ENCODE measurements at places on chromosomes 7 and 10.

- DNase-seq, result no peak
Observed at GRCh38 chr10:100174699-100175677, 10.8 kb downstream of the ERLIN1 start.

GRCh38 chr10:79406683-79407422, 38.6 kb downstream of the ZCCHC24 start:
- DNase-seq, result no peak

GRCh38 chr7:125173571-125173970, 243.9 kb upstream of the POT1 start:
- DNase-seq, result peak; percentile 9

DNA sequence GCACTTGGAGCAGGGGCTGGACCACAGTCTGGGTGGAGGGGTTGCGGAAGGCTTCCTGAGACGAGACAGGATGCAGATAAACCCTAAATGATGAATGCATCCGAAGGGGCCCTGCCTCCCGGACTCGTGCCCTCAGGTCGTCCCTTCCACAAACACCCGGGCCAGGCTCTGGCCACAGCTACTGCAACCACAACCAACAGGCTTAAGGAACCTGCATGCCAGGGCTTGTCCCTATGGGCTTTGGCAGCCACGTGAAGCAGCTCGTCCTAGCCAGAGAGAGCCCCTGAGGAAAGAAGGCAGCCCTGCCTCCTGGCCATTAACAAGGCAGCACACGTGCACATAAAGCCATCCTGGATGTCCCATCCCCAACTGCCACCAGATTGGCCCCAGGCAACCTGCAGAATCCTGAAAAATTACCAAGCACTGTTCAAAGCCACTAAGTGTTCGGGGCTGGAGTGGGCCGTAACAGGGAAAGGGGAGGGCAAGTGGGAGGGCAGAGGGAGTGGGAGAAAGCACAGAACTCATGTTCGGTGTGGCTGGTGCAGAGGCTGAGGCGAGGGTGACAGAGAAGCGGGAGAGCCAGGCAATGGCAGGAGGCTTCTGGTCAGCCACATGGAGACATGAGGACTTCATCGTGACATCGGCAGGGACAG, 62.7 kb downstream of the MAD1L1 start:
- no peak for DNase-seq

DNA sequence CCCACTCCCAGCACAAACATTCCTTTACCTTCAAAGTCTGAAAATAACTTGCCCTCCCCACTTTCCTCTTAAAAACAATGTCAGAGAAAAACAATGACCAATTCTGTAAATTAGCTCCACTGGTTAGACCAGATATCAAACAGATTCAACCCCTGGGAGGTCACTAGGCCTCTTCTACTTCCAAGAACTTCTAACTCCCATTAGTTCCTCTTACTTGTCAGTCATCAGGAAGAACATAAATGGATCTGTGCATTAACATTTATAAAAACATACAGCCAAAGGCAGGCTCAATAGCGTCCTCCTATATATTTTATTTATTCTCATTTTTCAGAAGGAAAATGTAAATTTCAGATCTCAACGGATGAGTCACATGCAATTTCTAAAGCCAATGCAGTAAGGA, 2.2 kb downstream of the ELAPOR2 start:
- no peak for DNase-seq

DNA sequence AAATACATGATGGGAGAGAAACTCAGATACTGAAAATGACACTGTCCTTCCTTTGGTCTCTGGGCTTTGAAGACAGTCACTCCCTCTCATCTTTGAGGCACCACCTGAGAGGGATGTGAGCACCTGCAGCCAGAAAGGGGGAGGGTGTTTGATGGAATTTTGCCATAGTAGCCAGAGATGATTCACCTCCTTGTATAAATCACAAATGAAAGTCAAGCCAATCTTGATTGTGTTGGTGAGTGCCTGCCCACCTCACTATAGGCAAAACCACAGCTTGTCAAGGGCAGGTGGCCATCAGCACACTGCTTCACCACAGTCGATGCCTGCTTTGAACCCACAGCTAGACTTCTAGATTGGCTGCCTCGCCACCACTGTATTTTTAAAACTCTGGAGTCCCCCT, 48.2 kb downstream of the PON1 start:
- DNase-seq, result peak; percentile 82

GRCh38 chr10:106705681-106706100, 458.8 kb downstream of the SORCS1 start:
- peak; percentile 72 for DNase-seq

- DNase-seq, result peak; percentile 15
Observed at GRCh38 chr7:121016966-121017365, 28.5 kb downstream of the CPED1 start.

- DNase-seq, result no peak
Observed at GRCh38 chr7:16061630-16062029, 359.7 kb downstream of the CRPPA start.

GRCh38 chr7:85178531-85179298, 8.1 kb downstream of the SEMA3D start:
- DNase-seq, result no peak

GRCh38 chr10:104197364-104197763, 34.8 kb downstream of the CFAP43 start:
- DNase-seq, result peak; percentile 73

GRCh38 chr7:101788517-101788916, 28.9 kb upstream of the CUX1 start:
- no peak for DNase-seq

DNA sequence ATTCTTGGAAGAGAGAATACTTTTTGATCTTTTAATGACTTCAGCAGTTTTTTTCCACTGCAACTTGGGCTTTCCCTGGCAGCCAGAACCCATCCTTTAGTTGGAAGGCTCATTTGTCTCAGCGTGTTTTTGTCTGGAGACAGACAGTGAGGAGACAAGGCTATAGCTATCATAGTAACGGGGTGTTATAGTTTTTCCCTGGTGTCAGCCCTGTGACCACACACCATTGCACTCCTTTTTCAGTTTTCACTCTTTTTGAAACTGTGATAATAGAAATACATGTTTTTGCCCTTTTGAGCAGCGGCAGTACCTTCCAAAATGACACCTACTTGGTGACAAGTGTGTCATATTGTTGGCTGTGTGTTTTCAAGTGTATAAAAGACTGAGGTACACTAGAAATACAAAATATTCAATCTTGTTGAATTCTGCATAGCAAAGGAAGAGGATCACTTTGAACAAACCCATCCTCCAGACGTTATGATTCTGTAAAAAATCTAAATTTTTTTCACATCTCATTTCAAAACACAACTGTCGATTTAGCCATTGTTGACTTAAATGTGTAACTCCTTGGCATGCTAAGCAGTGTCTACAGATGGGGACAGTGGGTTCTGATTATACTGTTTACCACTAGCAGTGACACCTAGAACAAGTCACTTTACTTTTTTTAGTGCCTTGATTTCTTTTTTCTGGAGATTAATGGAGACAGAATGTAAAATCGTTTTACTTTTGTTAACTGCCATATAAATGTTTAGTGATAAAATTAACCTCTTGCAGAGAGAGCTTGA, 130.1 kb downstream of the EXOC4 start:
- no peak for DNase-seq

- no peak for DNase-seq
Observed at GRCh38 chr10:115065801-115066200, 27.4 kb upstream of the ATRNL1 start.

DNA sequence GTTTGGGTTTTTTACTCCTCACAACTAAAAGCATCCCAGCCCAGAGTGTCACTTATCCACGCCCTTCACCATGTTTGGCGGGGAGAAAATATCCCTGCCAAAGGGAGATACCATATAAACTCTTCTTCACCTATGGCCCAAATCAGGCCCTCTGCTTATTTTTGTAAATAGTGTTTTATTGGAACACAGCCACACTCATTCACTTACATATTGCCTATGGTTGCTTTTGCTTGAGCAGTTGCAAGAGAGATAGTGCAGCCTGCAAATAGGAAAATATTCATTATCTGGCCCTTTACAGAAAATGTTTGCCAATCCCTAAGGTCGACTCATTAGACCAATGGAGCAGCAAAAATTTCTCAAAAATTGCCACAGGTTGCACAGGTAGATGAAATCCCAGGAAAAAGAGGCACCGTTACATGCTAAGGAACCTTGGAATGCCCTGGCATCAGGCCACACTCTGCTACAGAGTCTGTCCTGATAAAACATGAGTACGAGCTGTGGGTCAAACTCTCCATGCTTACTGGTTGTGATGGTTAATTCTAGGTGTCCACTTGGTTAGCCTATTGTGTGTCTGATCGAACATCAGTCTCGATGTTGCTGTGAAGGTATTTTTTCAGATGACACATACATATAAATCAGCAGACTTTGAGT, 7.9 kb upstream of the RASSF4 start:
- DNase-seq, result no peak

GRCh38 chr10:119318411-119319160, 111.2 kb downstream of the GRK5 start:
- DNase-seq, result no peak

- no peak for DNase-seq
Observed at GRCh38 chr7:101915000-101915399, 97.6 kb downstream of the CUX1 start.

- no peak for DNase-seq
Observed at GRCh38 chr10:100780324-100780723, 34.9 kb downstream of the PAX2 start.

DNA sequence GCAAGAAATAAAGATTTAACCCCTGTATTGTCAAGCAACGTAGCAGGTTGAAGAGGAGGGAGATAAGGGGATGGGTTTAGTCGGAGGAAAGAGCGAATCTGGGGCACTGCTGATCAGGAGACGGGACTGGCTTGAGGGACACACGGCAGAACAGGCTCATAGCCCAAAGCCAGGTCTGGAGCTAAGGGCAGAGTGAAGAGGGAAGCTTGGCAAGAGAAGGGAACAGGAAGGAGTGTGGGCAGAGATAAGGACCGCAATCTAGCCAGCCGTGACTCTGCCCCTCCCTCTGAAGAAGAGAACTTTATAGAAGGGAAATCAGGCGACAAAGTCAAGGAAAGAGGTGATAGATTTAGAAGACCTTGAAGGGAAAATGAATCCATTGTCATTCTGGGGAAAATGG, 67.6 kb downstream of the CAV1 start:
- DNase-seq, result no peak

GRCh38 chr10:7605565-7606295, 61.0 kb downstream of the ITIH5 start:
- no peak for DNase-seq

GRCh38 chr7:77796960-77797359, 1.3 kb downstream of the TMEM60 start:
- DNase-seq, result no peak

DNA sequence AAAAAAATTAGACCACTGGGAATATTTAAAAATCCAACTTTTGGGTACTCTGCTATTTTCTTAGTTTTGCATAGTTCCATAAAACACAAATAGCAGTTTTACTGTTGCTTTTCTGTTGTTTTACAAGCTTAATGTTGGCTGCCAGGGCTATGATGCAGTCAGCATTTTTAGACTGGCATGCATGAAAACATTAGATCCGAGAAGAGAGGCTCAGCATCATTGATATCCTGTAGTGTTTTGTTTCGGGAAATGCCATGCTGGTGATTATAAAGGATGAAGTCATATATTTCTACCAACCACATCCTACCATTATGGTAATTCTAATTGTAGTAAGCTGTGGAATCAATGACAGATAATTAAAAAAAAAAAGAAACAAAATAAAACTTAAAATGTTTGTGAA, 104.6 kb downstream of the MBL2 start:
- peak; percentile 59 for DNase-seq

DNA sequence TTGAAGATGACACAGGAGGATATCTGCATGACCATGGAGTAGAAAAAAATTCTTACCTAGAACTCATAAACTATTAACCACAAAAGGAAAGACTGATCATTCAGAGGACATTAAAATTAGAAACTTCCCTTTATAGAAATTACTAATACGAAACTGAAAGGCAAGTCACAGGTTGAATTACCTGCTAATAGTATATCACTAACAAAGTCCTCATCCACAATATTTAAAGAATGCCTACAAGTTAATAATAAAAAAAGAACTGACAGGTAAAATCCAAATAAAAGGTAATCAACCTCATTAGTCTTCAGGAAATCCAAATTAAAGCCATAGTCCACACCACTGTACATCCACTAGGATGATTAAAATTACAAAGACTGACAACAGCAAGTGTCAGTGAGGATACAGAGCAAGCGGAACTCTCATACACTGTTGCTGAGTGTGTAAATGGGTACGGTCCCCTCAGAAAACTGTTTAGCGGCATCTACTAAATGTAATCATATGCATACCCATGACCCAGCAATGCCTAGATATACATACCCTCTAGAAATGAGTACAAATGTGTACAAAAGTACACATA, 71.2 kb downstream of the ARHGAP21 start:
- no peak for DNase-seq

DNA sequence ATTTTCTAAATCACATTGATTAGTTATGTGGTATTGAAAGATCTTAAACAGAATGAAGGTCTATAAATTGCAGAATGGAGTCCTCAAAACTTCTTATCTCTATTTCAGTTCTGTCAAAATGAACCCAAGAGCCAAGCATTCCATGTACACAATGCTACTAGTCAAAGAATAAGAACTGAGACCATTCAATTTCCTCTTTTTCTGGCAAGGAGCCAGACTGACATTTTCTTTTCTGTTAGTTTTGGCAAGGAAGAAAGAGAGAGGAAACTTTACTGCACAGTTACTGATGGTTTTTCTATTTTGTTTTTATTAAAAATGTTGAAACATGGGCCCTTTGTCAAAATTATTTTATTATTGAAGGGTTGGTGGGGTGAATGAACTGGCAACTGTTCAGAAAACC, 181.8 kb upstream of the FERD3L start:
- DNase-seq, result no peak

DNA sequence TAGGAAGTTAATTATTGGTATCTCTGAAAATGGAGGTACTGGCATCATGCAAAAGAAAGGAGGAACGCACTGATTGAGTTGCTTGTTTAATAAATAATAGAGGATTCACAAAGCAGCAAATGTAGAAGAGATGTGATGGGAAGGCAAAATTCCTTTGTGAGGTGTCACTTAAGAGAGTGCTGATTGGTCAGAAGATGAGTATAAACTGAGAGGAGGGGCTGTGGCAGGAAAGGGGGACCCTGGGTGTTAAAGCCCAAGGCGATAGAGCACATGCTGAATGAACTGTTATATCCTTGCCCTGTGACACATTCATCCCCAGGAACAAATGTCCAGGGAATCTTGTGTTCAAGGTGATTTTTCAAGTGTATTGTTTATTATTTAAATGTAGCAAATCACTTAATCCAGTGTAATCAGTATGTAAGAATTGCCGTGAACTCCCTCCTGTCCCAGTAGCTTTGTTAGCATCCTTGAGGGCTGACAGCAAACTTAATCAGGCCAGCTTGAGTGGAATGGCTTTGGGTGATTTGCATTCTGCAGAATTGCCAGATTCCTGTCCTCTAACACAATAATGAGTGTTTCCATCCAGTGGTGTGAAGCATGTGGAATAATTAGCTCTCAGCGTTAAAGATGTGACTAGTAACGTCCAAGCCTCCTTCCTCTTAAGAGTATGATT, 111.9 kb downstream of the CHN2 start:
- DNase-seq, result no peak

GRCh38 chr7:31065021-31065593, 13.0 kb downstream of the ADCYAP1R1 start:
- DNase-seq, result no peak

Measured in PC-3 (cell line).